ENCODE measurements at places on chromosomes 5 and 9.

DNA sequence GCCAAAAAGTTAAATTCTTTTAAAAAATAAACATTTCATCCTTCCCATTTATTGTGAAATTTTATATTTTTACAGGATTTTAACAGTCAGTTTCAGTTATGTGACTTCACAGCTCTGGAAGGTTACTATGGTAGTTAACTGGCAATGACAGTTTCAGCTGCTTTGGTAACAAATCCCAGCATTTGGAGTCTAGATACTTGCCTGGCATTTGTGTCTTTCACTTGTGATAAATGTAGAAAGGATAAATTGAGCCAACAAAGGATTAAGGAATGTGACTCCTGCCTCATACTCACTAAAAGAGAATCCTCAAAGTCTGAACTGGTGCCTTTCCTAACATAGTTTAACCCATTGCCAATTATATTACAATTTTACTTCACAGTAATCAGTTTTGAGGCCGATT is 315.5 kb downstream of the FER start:
- DNase-seq, result no peak

GRCh38 chr9:6915635-6916034 is 157.9 kb downstream of the KDM4C start:
- no peak for DNase-seq

GRCh38 chr9:9904041-9904440 is 708.8 kb downstream of the PTPRD start:
- no peak for DNase-seq

GRCh38 chr9:107306308-107306707 is 23.2 kb downstream of the RAD23B start:
- no peak for DNase-seq

DNA sequence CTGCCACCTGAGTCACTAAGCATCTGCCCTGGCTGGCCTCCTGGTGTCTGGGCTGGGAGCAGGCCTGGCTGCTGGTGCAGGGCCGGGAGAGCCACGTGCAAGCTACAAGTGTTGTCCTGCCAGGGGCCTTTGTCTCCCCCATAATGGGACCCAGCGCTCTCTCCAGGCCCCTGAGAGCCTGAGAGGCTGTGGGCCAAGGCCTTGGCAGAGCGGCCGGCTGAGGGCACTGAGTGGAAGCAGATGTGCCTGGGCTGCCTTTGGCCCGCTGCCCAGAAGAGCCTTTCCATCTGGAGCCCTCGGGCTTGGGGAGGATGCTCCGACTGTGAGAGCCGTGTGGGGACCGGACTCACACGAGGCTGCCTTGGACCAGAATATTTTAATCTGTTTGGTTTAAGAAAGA is 185.5 kb downstream of the RGS3 start:
- DNase-seq, result no peak

GRCh38 chr5:146042628-146043279 is 62.6 kb downstream of the PLAC8L1 start:
- no peak for DNase-seq

- peak; percentile 39 for DNase-seq
Observed at GRCh38 chr5:154221371-154221896, 30.9 kb downstream of the GALNT10 start.

GRCh38 chr5:80149161-80149609 is 106.7 kb downstream of the SERINC5 start:
- no peak for DNase-seq

Measured in stimulated activated CD4-positive, alpha-beta T cell treated with anti-CD3 and anti-CD28 coated beads, TNF-alpha, amount 100 ng/mL, for 24 hours (primary cell).